Activated T-cell treated with anti-CD3 and anti-CD28 coated beads, Interleukin-2, amount 50 U/mL, for 48 hours (primary cell): ENCODE measurements at places on chromosomes 1 and 21.

DNA sequence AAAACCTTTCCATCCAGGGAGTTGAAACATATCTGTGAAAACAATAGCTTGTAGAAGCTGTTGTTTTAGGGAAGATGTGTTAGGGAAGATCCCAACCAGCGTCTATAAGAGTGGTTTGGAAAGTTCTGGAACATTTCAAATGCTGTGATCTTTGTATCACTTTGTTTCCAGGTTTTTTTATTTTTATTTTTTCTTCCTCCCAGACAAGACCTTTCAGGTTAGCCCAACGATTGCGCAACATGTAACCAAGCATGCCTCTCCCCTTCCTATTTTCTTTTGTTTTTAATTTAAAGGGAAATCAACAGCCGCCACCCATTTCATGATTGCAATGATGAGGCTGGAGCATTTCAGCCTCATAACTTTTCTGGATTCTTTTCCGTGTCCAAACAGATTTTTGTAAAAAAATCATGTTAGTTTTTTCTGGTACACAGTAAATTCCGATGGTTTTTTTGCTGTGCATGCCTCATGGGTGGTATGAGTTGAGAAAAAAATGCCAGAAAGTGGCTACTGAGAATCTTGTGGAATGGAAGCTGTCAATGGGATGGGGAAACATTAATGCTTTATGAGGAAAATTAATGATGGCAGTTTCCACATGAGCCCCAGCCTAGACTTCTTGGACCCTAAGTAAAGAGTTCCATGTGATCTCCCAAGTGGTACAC is 109.3 kb downstream of the RUNX1 start:
- DNase-seq = no peak

DNA sequence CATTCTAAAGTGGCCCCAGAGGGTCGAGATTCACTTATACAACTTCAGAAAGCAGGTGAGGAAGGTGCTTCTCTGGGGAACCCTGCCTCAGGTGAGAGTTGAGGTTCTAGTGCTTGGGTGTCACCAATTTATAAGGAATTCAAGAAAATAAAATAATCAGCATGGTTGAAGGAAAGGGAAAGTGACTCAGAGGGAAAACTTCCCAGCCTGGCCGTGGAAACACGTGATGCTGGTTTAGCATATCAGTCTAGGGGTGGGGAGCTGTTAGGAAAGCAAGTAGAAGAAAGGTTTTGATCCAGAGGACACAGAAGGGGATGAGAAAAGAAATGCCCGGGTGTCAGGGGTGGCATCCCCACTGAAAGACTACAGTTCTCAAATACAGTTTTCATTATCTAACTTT is 37.7 kb upstream of the TMEM125 start:
- DNase-seq = no peak

GRCh38 chr1:214413315-214413714 is 132.4 kb downstream of the SMYD2 start:
- DNase-seq = no peak

DNA sequence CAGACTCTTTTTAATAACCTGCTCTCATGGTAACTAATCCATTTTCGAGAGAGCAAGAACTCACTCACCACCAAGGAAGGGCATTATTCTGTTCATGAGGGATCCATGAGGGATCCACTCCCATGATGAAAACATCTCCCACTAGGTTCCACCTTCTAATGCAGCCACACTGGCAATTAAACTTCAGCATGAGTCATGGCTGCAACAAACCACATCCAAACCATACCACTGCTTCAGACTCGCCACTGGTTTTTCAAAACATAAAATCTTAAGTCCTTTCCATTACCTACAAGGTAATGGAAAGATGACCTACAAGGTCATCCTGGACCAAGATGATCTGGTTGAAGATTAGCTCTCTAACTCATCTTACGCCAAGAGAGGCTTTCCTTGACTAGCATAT is 405.1 kb downstream of the VAV3 start:
- DNase-seq = no peak

DNA sequence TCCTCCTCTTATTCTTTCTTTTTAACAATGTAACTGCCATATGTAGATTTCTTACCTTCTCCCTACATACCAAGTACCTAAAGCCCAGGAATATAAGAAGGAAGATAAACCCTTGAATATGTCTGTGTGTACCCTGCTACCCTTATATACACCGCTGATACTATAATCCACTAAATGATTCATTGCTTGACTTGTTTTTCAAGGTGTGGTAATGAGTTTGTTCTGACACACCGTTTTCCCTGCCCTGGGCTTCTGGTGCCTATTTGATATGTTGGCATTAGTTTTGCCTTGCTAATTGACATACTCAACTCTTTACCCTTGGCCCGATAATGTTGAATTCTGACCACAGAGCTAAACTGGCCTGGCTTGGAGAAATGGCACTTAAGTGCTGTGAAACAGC is 64.3 kb downstream of the IL23R start:
- DNase-seq = no peak

DNA sequence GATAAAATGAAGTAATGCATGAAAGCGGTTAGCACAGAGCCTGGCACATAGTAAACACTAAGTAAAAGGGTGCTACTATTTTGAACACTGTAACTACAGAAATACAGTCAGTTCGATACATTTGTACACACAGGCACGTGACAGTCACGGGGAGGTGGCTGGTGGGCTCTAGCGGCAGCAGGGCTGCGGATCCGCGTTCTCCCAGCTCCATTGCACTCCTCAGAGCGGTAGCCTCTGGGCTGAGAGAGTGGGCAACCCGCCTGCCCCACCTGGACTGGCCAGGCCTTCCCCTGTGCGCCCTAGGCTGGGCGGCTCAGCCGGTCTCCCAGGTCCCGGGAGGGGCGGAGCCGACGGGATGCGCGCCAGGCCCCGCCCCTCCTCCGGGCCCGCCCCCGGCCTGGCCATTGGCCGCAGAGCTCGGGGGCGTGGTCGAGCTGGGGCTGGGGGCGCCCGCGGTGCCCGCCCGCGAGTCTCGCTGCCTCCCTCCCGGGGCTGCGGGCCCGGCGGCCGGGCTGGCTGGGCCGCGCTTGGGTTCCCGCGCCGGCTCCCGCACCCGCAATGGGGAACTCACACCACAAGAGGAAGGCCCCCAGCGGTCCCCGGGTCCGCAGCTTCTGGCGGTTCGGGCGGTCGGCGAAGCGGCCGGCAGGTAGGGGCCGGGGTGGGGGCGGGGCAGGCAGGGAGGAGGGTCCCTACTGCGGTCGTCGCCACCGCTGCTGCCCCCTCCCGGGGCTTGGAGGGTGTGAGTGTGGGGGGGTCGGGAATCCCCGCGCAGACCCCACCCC is 51.2 kb upstream of the SYNC start:
- DNase-seq = peak; percentile 83

GRCh38 chr1:222357252-222357651 is 190.7 kb downstream of the HHIPL2 start:
- DNase-seq = no peak

GRCh38 chr1:244406337-244406736 is 45.4 kb downstream of the ADSS2 start:
- DNase-seq = no peak

DNA sequence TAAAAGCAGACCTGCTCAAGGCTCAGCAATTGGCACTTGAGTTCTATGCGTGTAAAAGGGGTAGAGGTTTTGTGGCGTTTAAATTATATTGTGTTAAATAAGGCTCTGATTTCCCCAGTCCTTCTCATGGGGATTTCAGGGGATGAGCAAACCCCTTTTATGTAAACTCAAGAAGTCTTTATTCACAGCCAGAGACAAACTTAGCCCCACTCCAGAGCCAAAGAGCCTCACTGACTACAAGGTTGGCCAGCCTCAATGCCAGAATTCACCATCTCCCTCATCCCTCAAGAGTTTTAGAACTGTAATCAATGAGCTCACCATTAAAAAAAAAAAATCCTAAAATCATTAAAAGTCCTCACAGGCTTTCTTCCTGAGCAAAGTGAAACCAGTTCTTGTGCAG is 107.8 kb downstream of the SLC30A10 start:
- no peak for DNase-seq

DNA sequence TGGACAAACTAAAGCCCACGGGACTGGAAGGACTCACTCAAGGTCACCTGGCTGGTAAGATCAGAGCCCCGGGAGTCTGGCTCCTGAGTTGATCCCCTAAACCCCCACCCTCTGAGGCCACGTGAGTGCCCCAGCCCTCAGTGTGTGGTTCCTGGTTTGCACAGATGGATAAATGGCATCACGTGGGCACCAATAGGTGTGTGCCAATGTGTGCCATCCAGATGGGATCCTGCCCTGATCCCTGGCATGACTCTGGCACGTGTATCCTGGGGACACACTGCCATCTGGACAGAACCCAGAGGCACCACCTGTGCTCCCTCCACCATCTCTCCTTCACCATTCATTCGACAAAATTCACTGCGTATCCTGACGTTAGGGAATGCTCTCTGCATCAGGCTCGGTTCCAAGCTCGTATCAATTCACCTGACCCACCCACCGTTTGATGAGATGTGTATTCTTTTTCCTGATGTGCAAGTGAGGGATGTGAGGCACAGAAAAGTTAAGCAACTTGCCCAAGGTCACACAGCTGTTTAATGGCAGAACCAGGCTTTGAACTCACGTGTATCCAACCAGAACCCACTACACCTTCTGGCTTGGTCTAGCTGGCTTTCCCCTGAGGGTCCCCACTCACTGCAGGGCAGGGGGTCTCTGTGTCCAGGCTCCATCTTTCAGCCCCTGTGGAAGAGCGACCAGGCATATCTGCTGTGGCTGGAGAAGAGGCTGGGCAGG is 49.8 kb upstream of the PAX7 start:
- peak; percentile 27 for DNase-seq

- DNase-seq = no peak
Observed at GRCh38 chr1:76546354-76546933, 320.8 kb upstream of the ST6GALNAC5 start.

GRCh38 chr1:167068761-167069160 is 21.4 kb downstream of the GPA33 start:
- DNase-seq = no peak

DNA sequence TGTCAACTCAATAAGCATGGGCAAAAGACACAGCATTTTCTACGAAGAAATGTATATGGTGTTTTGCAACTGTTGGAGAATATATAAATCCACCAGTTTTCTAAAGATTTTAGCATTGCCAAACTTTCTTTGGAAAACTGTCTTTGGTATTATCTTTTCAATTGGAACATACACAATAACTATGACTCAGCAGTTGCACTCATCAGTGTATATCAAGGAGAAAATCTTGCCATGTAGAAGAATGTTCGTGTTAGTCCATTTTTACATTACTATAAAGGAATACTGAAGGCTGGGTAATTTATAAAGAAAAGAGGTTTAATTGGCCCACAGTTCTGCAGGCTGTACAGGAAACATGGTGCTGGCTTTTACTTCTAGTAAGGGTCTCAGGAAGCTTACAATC is 41.1 kb downstream of the PRKAA2 start:
- DNase-seq = no peak

- no peak for DNase-seq
Observed at GRCh38 chr1:203440771-203441170, 34.8 kb upstream of the PRELP start.

GRCh38 chr1:224411766-224412165 is 22.8 kb downstream of the WDR26 start:
- DNase-seq = no peak

- DNase-seq = peak; percentile 75
Observed at GRCh38 chr1:206739411-206740076, 31.0 kb upstream of the IL19 start.
